ENCODE measurements at places on chromosomes 12 and 14.

DNA sequence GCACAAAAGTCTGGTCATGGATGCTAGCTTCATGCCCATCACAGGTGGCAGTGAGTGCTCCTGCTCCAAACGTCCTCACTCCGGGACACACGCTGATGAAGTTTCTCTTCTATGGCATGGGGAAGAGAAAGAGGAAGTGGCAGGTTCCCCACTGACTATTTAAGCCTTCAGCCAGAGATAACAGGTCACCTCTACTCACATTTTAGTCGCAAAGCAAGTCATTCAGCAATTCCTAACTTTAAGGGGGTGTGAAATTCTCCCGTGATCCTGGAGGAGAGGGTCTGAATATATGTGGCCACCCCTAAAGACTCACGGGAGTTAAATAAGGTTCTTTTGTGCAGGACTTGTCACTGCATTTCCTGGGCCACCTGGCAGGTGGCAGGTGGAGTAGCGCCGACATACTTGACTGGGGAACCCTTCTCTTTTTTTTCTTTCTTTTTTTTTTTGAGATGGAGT lies 18.8 kb upstream of the RCOR1 start:
- no peak for DNase-seq

DNA sequence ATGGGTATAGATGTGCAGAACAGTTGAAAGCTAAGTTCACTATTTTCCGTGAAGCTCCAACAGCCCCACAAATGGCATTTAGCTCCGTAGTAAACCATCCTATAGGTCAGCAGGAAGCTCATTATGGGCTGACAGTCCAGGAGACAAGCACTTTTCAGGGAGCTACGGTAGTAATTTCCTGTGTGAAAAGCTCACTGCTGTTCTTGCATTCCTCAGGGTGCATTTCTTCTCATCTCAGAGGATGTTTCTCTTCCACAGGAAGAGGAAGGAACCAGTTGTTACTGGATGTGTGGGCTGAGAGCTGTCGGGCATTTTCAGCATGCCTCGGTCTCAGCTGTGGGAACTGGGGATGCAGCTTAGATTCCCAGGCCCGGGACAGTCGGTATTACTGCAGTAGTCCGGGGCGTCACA lies 72.8 kb downstream of the GALNT4 start:
- DNase-seq: no peak

DNA sequence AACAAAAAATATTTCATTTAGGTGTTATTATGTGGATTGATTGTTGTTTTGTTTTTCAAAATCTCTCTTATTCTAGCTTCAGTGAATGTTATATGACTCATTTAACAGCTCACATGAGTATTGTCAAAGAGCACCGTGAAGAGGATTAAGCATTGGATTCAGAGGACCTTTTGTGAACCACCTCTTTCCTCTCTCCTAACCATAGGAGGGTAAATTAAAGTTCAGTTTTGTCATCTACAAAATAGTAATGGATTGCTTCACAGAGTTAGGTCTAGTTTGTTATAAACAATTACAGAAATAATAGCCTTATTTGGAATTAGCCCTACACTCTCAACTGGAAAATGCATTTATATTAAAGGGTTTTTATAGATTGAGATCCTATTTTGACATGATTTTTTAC lies 962 bp upstream of the KERA start:
- no peak for DNase-seq

DNA sequence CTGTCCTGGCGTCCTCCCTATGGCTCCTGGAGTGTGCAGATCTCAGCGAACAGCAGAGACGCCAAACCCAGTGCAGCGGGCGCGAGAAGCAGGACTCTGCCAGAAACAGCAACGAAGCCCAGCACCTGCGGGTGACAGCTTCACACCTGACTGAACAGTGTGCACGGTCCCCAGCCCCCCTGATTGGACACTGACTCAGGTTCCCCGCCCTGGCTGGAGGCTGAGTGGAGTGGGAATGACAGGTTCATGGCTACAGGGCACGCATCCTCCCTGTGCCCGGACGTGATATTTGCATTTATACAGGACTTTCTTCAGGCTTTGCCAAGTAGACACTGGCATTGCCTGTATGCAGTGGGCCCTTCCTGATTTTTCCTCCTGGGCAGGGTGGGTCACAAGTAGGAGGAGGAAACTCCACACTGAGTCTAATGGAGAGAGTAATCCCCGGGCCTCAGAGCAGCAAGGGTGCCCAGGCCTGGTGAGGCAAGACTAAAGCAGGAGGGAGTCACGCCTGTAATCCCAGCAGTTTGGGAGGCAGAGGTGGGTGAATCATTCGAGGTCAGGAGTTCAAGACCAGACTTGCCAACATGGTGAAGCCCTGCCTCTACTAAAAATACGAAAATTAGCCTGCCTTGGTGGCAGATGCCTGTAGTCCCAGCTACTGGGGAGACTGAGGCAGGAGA lies 71.6 kb downstream of the ASCL4 start:
- no peak for DNase-seq

DNA sequence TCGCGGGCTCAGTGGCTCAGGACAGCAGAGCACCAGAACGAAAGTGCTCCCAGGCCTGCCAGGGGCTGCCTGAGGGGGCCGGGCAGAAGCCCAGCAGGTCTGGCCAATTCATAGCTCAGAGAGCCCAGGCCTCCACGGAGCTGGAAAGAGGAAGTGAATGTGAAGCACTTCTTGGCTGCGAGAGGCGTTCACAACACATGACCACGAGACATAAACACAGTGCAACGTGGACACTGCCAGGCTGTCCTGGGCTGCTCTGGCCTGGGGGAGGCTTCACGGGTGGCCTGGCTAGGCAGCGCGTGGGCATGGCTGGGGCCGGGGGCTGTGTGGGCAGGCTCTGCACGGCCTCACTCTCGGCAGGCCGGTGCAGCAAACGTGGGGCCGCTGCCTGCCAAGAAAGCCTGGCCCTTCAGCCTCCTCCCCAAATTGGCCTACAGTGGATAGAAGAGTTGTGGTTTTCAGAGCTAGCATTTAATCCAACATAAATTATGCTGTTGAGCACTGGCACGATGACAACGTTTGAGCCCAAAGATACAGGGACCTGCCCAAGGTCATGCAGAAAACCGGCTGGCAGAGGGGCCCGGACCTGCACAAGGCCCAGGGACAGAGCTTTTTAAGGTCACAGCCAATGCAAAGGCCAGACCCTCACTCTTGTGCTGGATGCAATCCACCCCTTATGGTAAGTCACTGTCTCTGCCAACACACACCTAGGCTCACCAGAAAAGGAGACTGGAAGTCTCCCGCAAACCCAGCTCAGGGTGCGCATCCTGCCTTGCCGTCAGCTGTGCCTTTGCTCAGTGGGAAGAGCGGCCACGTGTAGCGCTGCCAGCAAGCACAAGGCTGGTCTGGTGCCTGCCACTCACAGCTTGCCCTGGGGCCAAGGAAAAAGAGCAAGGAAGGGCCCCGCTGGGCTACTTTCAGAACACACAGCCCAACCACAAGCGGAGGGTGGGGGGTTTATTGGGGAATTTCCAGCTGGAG lies 8.6 kb downstream of the SLC25A29 start:
- DNase-seq: peak; percentile 78

- DNase-seq: peak; percentile 93
Measured at GRCh38 chr12:123972457-123973401, at the start of the genes CCDC92 and ZNF664. TSS of gene CCDC92 (minus strand) at chr12:123972831. CDS start at chr12:123944305, 28,526 bp downstream. TSS of gene ZNF664 (plus strand) at chr12:123973215. CDS start at chr12:124012145, 38,930 bp downstream.

DNA sequence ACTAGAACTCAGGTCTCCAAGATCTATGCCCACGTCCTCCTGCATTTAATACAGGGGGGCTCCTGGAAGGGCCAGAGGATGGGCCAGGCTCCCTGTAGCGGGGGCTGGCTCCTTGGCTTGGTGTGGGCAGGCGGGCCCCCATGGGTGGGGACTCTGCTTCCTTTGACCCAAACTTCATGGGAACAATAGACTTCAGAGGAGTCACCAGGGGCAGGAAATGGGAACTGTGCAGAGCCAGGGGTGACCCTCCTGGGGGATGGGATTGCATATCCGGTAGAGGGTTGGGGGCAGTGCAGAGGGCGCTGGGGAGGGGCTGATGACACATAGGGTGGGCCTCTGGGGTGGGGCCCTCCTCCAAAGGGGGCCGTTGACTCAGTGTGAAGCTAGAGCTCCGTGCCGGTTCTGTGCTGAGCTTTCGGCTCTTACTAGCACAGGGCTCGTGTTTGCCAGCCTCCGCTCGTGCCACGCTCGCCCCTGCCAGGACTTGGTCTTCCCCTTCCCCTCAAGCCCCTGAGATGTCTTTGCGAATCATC lies 4.6 kb downstream of the TEAD4 start:
- DNase-seq: no peak

GRCh38 chr14:74290415-74290814 lies 12.3 kb downstream of the ABCD4 start:
- DNase-seq: no peak

DNA sequence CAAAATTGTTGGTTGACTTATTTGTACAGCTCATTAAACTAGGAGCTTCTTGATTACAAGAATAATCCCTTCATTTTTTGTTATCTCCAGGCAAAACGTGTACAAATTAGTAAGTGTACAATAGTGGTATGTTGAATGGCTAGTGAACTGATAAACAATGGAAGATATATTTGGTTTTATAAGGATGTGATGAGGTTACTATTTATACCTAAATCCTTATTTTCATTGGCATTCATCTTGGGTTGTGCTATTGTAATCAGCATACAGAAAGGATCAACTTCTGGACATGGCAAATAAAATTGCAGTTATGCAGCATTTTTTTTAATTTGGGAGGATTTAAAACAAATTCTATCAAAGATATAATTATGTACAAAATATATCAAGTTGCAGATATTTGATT lies 199.4 kb upstream of the GZMB start:
- no peak for DNase-seq

DNA sequence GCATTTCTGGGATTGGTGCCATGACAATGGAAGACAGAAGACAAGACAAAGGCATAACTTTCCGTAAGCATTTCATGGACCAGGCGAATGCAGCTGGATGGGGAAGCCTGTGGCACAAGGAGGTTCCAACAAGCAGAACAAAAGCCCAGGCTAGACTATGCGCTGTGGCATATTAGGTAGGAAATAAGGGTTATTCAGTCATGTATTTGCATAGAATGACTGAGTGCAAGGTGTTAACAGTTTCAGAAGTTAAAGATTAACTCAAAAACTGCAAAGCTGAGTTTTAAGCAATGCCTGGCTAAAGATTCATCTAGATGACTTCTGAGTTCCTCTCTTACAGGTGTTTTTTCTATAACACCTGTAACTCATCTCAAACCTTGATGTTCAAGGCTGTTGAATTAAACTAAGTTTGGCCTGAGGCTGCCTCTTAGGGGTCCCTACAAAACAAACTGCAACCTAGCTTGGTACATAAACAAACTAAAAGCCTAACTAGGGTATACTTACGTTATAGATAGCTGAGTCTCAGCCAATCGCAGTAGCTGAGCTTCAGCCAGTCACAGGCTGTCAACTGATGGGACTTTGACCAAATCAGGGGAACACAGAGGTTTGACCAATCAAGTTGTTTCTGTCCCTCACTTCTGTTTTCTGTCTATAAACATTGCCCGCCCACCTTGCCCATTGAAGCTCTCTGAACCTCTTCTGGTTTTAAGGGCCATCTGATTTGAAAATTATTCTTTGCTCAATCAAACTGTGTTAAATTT lies 52.2 kb upstream of the PLBD1 start:
- DNase-seq: no peak

- DNase-seq: no peak
Measured at GRCh38 chr12:79765157-79765556, 74.4 kb upstream of the PAWR start.

DNA sequence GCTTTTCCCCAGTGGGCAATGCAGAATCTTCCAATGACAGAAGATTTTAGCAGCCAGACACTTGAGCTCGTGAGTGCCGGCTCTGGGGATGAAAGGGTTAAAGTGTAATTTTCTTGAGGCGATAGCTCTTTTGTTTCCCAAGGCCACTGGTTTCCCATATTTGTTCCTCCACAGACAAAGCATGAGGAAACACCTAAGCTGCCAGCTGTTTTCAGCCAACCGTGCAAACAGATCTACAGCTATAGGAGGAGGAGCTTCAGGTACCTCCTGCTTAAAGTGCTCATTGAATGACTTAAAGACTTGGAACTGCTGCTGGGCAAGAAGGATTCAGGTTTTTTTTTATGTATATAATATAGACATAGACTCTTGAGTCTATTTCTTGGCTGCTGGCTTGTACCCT lies 1311.5 kb downstream of the TMEM121 start:
- no peak for DNase-seq

DNA sequence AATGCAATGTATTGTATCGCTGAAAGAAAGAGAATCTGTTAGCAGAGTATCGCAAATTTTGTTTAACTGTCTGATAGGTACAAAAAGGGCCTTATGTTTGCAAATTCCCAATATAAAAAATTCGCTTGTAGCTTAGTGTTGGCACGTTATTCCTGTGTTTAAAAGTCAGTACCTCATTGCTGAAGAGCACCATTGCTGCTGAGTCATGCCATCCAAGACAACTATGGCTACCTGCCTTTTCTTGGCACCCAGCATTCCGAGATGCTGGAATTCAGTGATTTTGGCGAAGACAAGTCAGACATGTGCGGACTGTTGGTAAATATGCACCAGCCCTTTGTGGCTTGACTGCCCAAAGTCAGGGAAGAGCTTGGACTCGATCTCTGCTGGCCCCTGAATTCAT lies 149.5 kb upstream of the EEA1 start:
- DNase-seq: no peak

DNA sequence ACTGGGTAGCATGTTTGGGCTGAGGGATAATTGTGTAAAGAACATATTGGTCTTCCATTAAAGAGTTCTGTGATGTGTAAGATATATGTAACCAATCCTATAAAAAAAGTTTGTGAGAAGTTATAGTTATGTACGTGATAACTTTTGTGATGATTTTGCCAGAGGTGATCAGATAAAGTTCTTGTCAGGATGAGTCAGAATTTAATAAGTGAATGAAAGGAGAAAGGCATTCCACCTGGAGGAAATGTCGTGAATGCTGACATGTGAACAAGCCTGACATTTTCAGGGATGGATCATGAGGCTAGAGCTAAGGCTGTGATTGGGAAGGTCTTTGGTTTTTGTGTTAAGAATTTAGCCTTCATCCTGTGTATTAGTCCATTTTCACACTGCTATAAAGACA lies 241.5 kb downstream of the SNAPC1 start:
- DNase-seq: no peak

DNA sequence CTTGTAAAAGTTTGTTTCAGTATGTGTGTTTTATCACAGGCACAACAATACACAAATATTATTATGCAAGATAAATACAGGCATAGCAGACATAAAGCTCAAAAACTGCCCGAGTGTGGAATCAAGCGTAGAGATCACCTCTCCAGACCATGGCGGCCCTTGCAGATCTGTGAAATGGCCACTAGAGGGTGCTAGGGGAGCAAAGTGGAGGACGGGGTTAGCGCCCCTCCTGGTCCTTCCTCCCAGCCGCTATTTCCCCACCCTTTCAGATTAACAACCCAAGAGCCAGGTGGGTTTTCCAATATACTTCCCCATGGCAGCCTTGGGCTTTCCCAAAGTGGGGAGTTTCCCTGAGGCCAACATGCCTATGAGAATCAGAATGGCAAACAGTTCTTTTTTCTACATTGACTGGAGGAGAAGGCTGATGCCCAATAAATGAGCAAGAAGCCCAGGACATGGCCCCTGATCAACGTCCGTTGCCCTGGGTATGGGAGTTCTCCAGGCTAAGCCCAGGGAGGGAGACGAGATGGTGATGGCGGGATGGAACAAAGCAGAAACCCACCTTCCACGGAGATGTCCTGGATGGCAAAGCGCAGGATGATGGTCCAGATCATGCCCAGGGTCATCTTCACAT lies 67.4 kb downstream of the ACTN1 start:
- no peak for DNase-seq

Data from C1 segment of cervical spinal cord (tissue), 14 donors.